ENCODE measurements at places on chromosomes 7 and 10. TPM values are rescaled to one million over a fixed set of nuclear protein-coding genes. Genes with fewer than 3 reads are reported as not detected.

CALML5 gene
- polyA plus RNA-seq: 2.1 TPM

CACNB2 gene
- polyA plus RNA-seq: not detected

WIPF3 gene
- 0.50 TPM for polyA plus RNA-seq

SLC25A28 gene
- 42.1 TPM for polyA plus RNA-seq

TFR2 gene
- polyA plus RNA-seq: 0.70 TPM

GRM3 gene
- polyA plus RNA-seq: not detected

POLR3A gene
- polyA plus RNA-seq: 7.7 TPM

CYP26C1 gene
- not detected for polyA plus RNA-seq

TMEM229A gene
- not detected for polyA plus RNA-seq

CTAGE8 gene
- polyA plus RNA-seq: 2.1 TPM

ENTPD1 gene
- polyA plus RNA-seq: not detected

CLRN3 gene
- not detected for polyA plus RNA-seq

Measured in foreskin keratinocyte (primary cell).